ENCODE measurements at places on chromosomes 4 and X.

- no peak for DNase-seq
Measured at GRCh38 chr4:73597594-73597993, 22.6 kb downstream of the RASSF6 start.

DNA sequence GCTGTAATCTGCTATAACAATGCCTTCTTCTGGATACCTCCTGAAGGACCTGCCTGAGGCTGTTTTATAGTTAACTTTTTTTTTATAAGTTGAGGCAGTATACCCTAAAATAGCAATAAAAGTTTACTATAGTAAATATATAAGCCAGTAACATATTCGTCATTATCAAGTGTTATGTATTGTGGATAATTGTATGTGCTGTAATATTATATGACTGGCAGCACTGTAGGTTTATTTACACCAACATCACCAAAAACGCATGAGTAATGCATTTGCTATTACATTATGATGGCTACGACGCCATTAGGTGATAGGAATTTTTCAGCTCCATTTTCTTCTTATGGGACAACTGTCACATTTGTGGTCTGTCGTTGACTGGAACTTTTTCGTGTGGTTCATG is 237.2 kb upstream of the PITX2 start:
- no peak for DNase-seq

- DNase-seq, result no peak
Measured at GRCh38 chr4:94965852-94966251, 208.1 kb downstream of the BMPR1B start.

DNA sequence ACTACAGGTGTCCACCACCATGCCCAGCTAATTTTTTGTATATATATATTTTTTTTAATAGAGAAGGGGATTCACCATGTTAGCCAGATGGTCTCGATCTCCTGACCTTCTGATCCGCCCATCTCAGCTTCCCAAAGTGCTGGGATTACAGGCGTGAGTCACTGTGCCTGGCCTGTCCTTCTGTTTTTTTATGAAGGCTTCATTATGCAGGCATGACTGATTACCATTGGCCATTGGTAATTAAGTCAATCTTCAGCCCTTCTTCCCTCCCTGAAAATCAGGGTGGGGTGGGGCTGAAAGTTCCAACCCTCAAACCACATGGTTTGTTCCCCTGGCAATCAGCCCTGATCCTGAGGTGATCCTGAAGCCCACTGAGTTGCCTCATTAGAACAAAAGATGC is 336.9 kb downstream of the PTTG2 start:
- DNase-seq, result no peak

GRCh38 chr4:11623726-11624037 is 195.0 kb upstream of the HS3ST1 start:
- no peak for DNase-seq

DNA sequence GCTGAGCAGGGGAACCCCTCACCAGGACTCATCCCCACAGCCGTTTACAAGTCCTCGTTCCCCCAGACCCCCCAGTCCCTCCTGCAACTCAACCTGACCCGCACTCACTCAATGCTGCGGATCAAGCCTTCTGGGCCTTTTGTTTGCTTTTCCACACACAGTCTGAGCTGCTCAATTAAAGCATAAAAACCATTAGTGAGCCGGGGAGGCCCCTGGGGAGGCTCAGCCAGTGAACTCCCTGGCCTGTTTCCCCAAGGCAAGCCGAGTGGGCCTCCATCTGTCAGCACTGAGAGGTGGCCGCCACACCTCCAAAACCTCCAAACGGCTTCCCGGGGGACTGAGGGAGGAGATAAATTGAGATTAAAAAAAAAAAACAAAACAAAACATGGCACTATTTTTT is 158.5 kb downstream of the SHOX start:
- no peak for DNase-seq

GRCh38 chrX:73855546-73855945 is 292.5 kb downstream of the CHIC1 start:
- peak; percentile 7 for DNase-seq

DNA sequence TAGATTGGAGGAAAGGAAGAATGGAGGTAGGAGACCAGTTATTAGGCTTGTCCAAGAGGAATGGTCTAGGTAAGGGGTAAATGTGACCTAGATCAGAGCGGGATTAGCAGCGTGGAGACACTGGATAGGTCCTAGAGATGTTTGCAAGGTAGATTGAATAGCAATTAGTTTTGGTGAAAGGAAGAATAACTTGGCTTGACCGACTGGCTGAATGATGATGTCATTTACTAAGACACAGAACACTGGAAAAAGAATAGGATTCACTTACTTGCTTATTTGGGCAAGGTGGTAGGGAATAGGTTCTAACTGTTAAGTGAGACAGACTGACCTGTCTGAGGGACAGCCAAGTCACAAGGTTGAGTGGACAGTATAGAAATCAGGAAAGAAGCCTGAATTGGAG is 71.3 kb downstream of the VEGFC start:
- no peak for DNase-seq

GRCh38 chr4:141416219-141416618 is 195.5 kb downstream of the ZNF330 start:
- no peak for DNase-seq

DNA sequence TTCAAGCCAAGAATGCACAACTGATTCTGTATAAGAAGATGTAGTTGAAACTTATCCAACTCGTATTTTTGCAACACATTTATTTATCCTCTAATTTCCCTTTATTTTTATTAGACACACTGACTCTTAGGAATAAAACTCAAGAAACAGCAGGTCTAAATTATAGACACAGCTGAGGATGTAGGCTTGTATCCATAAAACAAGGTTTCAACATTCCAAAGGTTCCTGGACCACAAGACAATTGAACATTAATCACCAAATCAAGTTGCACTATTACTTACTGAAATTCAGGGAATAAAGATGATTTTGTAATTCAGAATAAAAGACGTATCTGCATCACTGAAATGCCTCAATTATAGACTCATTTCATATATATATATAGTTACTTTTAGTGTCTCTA is 683.5 kb upstream of the GRIA3 start:
- DNase-seq, result no peak
